CMK (cell line): ENCODE measurements at places on chromosomes 5 and 9.

DNA sequence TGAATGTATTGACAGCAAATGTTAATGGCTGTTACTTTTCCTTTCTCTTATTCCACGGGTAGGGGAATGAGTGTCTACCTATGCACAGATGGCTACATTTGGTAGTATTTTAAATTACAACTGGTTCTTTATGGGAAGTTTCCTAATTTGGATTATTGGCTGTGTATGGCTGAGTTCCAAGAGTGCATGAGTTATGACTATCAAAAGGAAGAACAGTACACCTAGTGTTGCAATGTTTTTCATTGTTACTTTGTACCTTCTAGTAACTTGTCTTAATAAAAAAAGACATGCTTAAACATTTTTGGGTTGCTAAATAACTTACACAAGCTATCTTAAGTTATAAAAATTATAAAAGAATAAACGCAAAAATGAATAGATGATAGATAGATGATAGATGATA is 35.8 kb upstream of the MAMDC2 start:
- DNase-seq, result no peak

DNA sequence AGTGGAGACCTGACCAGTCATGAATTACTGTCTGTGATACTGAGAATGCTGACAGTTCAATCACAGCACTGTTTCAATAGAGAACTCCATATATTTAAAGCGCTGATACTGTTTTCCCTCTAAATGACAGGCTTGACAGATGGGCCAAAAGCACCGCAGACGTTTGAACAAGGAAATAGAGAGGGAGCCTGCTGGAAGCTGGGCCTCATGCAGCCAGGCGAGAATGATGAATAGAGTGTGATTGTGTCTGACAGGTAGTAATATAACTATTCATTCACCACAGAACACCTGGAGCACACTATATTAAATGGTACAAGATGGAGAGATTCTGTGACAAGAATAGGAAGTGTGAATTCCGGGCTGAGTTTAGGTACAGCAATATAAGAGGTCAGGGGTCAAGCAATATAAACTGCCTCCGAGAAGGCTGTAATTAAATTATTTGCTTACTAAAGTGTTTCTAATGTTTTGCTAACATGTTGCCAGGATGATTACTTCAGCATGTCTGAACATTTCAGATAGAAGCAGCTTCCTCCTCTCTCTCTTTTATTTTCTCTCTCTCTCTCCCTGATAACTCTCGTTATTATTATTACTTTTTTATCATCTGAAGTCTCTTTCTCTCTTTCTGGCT is 297.7 kb downstream of the CSNK1G3 start:
- DNase-seq, result no peak

- no peak for DNase-seq
Measured at GRCh38 chr5:177372910-177373309, 11.3 kb upstream of the SLC34A1 start.

- no peak for DNase-seq
Measured at GRCh38 chr5:77832938-77833337, 56.8 kb upstream of the TBCA start.

- no peak for DNase-seq
Measured at GRCh38 chr5:119878712-119879111, 249.4 kb downstream of the FAM170A start.

GRCh38 chr9:88745276-88746001 is 210.5 kb downstream of the NXNL2 start:
- no peak for DNase-seq

GRCh38 chr9:87445646-87446045 is 52.0 kb upstream of the DAPK1 start:
- no peak for DNase-seq

DNA sequence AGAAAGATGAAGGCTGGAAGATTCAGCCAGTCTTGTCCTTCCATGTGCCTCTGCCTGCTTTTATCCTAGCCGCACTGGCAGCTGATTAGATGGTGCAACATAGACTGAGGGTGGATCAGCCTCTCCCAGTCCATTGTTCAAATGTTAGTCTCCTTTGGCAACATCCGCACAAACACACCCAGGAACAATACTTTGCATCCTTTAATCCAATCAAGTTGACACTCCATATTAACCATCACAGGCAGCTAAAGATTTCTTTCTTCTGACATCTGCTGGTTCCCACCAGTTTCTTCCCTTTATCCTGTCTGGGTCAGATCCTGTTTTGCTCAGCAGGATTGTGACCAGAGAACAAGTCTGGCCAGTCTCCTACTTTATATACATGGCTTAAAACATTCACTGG is 276.5 kb upstream of the TYRP1 start:
- no peak for DNase-seq

GRCh38 chr5:145588113-145588512 is 247.0 kb downstream of the PRELID2 start:
- no peak for DNase-seq

DNA sequence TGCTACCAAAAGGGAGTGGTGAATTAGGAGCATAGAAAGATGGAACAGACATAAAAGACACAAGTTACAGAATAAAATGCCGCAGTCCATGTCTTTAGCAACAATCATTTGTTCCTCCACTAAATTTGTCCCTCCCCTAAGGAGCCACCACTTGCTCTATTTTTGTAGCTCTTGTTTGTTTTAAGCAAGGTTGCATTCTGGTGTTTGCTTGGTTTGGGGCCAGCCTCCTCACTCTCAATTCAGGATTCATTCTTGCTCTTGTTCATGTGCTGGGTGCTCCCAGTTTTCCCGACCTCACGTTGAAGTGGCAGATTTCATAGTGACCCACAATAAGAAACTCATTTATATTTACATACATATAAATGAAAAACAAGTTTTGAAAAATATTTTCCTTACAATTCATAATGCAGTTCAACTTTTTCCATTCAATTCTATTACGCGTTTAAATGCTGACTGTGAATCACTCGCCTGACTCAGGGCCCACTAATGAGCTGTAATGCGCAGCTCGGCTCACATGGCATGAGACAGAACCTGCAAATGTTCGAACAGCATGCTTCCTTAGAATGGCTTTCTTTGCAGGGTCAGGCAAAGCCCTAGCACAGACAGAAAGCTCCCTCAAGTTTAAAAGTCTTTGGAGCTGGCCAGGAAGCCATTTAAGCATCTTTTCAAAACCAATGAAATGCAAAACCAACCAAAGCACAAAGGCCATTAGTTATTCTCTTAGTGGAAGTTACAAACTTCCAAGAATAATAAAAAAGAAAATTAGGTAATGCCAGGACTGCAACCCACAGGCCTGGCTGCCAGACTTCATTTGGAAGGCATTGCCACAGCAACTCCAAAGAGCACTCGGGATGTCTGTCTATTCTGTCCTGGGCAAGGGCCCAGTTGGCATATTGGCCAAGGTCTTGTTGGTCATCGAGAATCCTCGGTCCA is 41.7 kb downstream of the RETREG1 start:
- DNase-seq, result no peak

- DNase-seq, result no peak
Measured at GRCh38 chr5:6453937-6454560, 5.4 kb downstream of the UBE2QL1 start.

DNA sequence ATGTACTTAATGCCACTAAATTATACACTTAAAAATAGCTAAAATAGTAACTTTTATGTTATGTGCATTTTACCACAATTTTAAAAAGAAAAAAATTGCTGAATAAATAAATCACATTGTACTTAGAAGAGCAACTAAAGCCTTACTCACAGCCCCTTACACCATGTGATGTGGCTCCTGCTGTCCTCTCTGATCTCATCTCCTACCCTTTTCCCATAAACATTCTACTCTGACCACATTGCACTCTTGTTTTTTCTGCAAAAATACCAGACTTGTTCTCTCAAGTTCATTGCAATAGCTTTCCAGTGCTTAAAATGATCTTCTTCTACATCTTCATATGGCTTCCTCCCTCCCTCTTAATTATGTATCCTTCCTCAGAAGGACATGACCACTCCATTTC is 268.4 kb downstream of the ELAVL2 start:
- no peak for DNase-seq

DNA sequence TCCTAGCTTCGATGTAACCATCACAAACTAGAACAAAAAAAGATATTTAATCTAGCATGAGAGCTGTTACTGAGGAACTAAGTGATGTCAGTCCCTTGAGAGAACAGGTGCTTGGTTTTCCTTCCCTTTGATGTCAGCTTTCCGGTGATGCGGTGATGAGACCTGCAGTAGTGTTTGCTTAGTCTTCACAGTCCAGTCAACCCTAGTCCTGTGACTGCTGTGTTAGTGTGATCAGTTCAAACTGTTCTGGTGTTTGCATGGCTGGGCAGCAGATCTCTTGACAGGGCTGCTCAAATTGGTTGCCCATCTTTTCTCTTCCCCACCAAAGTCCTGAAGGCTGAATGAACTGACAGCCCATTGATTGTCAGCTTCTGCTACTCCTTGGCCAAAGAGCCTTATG is 608.6 kb upstream of the DAB2 start:
- DNase-seq, result no peak

- DNase-seq, result no peak
Measured at GRCh38 chr5:127133071-127133470, 59.8 kb upstream of the C5orf63 start.

GRCh38 chr9:108671176-108671575 is 184.6 kb downstream of the ACTL7B start:
- DNase-seq, result no peak

DNA sequence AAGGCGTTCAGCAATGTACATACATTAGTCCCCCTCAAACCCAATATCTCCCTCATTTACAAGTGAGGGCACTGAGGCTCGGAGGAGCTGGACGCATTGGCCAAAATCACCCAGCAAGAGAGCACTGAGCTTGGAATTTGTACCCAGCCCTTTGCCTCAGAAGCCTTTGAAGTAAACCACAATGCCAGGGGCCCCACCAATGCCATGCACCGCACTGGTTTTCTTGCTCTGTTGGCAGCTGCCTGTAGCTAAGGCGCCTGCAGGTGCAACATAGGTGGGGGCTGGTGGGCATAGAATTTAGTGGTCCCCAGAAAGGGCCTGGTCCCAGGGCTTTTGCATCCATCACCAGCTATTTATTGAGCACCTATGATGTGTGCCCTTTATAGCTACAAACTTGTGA is 37.3 kb upstream of the FUBP3 start:
- DNase-seq, result no peak

- no peak for DNase-seq
Measured at GRCh38 chr5:86232246-86232645, 385.5 kb upstream of the COX7C start.

DNA sequence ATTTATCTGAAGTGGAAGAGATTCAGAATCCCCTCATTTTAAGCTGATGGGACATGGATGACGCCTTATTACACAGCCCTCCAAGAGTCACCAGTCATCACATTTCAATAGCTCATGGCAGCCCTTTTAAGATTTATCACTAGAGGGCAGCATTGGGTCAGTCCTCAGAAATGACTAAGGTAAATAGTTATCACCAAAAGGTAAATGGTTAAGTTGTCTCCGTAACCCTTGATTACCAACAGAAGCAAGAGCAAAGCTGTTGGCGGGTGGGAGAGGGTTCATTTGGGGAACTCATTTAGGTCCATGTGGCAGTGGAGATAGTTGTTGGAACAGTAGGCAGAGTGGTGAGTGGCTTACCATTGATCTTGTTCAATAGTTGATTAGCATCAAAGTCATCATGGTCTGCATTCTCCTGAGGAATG is 12.0 kb upstream of the C9 start:
- DNase-seq, result no peak

GRCh38 chr5:87732875-87733768 is 320.4 kb upstream of the CCNH start:
- DNase-seq, result no peak

DNA sequence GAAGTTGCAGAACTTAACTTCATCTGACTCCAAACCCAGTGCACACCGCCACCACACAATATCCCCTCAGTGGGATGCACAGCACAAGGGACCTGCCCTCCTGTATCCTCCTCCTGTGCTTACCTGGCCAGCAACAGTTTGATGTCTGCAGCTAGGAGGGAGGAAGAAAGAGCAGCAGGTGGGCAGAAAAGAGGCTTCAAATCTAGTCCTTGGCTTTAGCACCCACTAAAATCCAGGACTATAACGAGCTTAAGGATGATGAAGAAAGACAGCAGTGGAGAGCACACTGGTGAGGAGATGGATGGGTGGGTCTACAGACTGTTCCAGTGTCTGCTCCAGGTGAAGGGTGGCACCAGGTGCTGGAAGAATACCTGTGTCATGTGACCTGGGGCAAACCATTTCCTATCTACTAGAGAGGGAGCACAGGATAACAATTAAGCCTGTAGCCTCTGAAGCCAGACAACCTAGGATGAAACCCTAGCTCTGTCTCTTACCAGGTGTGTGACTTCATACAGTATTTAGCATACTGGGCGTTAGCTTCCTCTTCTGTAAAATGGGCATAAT is 100.0 kb downstream of the SH3TC2 start:
- no peak for DNase-seq

DNA sequence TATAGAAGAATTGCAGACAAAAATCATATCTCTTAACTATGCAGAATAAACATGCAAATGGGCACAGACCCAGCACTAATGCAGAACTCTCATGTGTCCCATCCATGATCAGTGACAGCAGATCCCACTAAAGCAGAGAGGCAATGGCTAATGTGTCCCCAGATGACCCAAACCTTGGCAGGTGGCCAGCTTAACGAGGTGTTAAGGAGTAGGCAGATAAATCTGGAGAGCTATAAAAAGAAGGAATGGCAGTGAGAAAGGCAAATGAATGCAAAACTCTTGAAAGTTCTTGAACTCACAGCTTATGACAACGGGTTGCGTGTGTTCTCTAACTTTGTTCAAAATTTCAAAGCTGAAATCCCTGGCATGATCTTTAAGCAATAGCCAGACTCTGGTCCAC is 265.4 kb downstream of the RASEF start:
- DNase-seq, result no peak
